NCI-H2171 treated with DMSO at 0.1 percent for 48 hours (cell line): ENCODE measurements at places on chromosomes 5 and 9.
A peak's percentile ranks its signal among the peaks of the same experiment; 100 is the strongest.

GRCh38 chr5:168886157-168886556, 307.0 kb upstream of the PANK3 start:
- no peak for DNase-seq

- DNase-seq: no peak
Measured at GRCh38 chr5:34467436-34467835, 188.7 kb upstream of the RAI14 start.

DNA sequence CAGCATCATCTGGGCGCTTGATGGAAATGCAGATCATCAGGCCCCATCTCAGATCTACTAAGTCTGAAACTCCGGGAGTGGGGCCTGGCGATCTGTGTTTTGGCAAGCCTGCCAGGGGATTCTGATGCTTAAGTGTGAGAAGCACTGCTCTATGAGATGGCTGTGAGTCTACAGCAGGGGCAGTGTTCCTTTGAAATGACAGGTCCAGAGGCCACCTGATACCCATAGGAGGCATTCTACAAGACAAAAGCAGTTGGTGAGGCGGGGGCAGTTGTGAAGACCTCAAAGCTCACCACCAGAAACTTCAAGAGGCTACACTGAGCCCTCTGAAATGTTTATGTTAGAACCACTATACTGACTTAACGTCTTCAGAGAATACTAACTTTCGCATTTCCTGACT, 86.9 kb upstream of the SPATA31D4 start:
- no peak for DNase-seq

DNA sequence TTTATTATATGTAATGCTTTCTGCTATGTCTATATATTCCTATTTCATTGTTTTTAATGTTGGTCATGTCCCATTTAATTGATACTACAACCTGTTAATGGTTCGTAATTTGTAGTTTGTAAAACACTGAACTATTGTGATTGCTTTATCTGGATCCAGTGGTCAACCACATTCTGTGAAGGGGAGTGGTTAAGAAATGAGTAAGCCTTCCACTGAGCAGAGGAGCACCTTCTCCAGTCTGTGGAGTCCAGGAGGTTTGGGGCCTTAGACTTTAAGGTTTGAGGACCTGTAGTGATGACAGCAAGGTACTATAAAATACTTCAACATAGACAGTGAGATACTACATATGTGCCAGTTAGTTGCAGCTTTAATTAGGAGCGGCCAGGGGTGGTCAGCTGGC, 67.7 kb upstream of the RAD23B start:
- DNase-seq: no peak

DNA sequence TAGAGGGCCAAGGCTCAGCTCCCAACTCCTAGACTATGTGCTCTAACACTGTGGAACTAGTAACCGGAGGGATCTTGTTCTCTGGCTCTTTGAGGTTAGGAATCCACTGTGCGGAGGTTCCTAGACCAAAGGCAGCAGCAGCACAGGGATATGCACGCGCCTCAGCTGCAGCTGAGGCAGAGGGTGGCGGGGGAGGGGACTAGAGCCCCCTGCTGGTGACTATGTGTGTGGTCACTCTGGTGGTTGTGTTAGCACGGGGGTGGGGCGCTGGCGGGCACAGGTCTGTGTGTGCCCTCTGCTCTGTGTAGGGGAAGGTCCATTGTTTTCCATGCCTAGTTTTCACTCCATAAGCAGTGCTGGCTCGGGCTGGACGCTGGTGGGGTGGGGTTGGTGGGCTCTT, 458.0 kb upstream of the IZUMO3 start:
- no peak for DNase-seq

- peak; percentile 8 for DNase-seq
Measured at GRCh38 chr5:80255431-80255810, 427 bp downstream of the SERINC5 start.

- DNase-seq: no peak
Measured at GRCh38 chr9:112401175-112401815, 21.4 kb downstream of the HSDL2 start.

DNA sequence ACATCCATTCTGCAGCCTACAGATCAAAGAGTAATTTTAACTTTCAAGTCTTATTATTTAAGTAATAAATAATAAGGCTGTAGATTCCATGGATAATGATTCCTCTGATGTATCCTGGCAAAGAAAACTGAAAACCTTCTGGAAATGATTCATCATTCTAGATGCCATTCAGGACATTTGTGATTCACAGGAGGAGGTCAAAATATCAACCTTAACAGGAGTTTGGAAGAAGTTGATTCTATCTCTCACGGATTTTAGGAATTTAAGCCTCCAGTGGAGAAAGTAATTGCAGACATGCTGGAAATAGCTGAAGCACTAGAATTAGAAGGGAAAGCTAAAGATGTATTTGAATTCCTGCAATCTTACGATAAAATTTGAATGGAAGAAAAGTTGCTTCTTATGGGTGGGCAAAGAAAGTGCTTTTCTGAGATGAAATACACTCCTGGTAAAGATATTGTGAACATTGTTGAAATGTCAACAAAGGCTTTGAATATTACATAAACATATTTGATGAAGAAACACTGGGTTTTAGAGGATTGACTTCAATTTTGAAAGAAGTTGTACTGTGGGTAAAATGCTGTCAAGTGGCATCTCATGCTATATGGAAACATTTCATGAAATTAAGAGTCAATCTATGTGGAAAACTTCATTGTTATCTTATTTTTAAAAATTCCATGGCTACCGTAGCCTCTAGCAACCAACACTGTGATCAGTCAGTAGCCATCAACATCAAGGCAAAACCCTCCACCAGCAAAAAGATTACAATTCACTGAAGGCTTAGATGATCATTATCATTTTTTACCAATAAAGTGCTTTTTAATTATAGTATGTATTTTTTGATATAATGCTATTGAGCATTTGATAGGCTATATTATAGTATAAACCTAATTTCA, 1141.0 kb downstream of the CDH12 start:
- no peak for DNase-seq

GRCh38 chr9:124300312-124300711, 42.6 kb downstream of the NEK6 start:
- no peak for DNase-seq

- DNase-seq: peak; percentile 91
Measured at GRCh38 chr5:117486879-117487391, 912.3 kb upstream of the SEMA6A start.

GRCh38 chr5:62308439-62308838, 2.4 kb downstream of the KIF2A start:
- DNase-seq: no peak

- no peak for DNase-seq
Measured at GRCh38 chr5:1264211-1264610, 30.7 kb downstream of the TERT start.

GRCh38 chr5:96114736-96115135, 153.1 kb upstream of the ELL2 start:
- no peak for DNase-seq

DNA sequence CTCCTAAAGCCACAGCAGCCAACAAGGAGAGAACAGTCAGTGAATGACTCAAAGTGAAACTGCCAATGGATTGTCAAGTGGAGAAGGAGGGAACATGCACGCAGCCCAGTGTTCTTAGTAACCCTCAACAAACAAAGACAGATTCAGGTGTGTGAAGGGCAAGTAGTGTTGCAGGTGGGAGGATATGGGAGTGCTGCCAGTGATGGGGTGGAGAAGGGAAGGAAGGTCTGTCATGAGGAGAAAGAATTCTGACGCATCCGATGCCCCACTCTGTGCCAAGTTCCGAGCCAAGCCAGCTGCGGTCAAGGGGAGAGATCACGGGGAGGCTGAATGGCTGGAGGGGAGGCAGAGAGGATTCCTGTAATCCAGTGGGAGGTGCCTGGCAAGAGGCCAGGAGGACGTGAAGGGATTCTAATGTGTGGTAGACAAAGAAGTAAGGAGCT, 56.5 kb downstream of the CAST start:
- peak; percentile 36 for DNase-seq

GRCh38 chr9:136978073-136978864, 965 bp downstream of the PTGDS start:
- peak; percentile 50 for DNase-seq

DNA sequence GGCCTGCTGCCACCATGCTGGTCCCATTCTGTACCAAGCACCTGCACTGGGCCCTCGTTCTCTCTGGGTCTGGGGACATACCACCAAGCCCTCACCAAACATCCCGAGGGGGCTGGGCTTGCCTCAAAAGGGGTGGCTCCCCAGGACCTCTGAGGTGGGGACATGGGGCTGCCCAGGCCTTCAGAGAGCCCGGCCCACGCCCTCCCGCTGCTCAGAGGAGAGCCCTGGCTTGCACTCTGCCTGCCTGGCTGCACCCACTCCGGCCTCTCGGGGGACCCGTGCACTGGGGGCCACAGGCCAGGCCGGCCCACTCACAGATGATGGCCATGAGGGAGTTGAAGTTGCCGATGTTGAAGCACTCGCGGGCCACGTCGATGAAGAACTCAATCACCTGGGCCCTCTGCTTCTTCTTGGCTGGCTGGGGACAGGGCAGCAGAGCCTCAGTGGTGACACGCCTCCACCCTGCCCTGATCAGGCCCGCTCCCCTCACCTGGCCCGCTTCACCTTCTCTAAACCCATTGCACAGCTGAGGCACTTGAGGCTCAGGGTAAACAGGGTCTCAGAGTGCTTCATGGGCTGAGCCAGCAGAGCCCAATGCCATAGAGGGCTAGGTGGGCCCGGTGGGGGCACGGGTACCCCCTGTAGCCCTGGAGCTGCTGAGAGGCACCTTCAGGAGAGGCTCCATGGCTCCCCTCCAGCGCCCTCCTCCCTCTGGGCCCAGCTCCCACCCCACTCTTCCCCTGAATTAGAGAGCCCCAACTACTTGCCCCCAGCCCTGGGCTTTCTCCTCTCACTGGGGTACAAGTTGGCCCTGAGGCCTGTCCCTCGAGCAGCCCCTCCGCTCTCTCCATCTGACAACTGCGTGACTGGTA, 47.7 kb upstream of the RNF130 start:
- DNase-seq: no peak

DNA sequence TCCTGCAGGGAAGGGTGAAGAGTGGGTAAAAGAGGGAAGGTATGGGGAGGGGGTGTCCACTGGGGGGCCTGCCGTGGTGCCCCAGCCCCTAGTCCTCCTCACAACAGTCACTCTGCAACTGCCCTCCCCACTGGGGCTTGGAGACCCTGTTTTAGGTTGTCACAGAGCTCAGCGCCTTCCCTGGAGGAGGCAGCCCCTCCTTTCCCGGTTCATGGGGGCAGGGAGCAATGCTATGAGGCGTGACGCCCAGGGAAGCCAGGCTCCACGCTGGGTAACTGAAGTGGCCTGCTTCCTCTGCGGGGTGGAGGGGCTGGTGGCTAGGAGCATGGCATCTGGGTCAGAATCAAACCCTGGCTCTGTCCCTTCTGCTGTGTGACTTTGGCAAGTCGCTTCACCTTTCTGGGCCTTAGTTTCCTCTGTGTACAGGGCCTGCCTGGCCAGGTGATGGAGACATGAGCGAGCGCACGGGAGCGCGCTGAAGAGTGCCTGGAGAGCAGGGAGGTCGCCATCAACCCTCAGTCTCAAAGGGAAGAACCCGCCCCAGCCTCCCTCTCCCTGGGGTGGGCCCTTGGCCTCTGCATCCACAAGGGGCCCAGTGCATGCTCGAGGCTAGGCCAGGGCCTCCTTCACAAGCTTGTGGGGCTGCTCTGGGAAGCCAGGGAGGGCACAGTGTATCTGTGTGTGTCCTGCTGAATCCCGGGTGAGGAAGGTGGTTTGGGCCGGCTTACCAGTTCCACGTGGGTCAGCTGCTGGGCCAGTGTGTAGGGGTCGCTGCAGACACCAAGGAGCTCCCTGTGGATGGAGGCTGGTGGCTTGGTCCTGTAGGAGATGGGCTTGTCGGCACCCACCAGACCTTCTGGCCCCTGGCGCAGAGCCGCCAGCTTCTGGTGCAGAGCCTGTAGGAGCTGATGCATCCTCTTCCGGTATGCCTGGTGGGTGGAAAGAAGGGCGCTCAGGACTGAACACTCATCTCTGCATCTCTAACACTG, 56.4 kb upstream of the RNF130 start:
- no peak for DNase-seq

DNA sequence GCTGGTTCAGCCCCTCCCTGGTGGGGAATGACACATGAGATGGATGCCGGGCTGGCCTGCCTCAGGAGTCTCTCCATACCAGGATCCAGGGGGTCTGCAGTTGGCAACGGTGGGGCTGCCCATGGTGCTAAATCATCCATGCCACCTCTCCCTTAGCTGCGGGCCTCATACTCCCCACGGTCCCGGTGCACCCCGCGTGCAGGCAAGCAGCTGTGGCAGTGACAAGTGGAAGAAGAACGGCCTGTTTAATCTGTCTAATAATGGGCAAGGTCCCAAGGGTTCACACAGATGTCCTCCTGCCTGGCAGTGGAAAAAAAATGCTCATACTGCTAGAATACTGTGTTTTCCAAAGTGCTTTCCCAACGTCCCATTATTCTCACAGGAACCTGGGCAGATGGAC, 196.9 kb upstream of the PANK3 start:
- DNase-seq: peak; percentile 66

DNA sequence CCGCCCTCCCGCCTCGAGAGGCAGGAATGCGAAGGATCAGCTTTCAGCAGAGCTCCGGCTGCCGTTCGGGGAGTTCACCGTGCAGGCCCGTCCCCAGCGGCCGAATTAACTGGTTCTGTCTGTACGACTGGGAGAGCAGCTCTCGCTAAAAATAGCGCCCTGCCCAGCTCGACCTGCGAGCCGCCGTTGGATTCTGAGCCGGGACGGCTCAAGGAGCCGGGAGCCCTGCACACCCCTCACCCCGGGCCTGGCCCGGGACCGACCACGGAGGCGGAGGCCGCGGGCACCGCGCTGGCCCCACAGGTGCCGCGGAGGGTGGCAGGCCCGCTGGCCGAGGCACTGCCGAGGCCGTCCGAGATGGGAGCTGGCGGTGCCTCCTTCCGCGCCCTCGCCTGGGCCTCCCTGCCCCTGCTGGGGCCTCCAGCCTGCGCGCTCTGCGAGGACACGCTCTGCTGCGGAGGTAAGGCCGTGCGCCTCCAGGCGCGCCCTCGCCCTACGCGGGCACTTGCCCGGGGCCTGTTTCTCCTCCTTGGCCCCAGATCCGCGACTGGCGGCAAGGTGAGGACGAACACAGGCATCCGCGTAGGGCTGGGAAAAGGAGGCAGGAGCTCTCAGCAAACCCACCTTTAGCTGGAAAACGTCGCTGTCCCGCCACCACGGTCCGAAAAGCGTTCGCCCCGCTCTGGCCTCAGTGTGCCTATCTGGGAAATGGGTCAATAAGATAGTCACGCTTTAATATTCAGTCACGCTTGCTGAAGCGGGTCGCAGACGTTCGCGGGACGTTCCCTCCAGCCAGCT, 53.1 kb upstream of the DAB2IP start:
- peak; percentile 71 for DNase-seq

- no peak for DNase-seq
Measured at GRCh38 chr5:80177236-80177635, 78.6 kb downstream of the SERINC5 start.

- DNase-seq: no peak
Measured at GRCh38 chr5:106833517-106833916, 837.2 kb downstream of the EFNA5 start.

DNA sequence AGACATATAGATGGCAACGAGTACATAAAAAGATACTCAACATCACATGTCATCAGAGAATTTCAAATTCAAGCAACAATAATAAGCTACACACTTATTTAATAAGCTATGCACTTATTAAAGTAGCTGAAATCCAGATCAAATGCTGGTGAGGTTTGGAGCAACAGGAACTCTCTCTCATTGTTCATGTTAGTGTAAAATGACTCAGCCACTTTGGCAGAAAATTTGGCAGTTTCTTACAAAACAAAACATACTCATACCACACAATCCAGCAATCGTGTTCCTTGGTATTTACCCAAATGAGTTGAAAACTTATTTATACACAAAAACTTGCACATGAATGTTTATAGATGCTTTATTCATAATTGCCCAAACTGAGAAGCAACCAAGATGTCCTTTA, 131.5 kb upstream of the NFIL3 start:
- no peak for DNase-seq

GRCh38 chr9:81717747-81718077, 28.4 kb upstream of the TLE1 start:
- DNase-seq: no peak

- peak; percentile 7 for DNase-seq
Measured at GRCh38 chr5:78533356-78533755, 115.2 kb downstream of the LHFPL2 start.
